ENCODE measurements at places on chromosomes 7 and 10.
A peak's percentile ranks its signal among the peaks of the same experiment; 100 is the strongest.

DNA sequence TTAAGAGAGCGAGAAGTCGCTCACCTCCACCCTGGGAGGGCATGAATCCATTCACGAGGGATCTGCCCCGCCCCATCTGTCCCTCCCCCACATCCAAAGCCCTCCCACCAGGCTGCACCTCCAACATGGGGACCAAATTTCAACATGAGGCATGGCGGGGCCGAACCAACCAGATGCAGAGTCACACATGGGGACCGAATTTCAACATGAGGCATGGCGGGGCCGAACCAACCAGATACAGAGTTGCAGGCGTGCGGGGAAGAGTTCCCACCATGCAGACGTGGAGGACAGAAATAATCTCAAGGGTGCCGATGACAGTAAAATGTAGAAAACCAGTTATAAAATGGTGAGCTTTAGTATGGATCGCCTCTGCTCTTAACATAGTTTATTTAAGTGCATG, 564.4 kb downstream of the DNAJB6 start:
- no peak for DNase-seq

- DNase-seq, result no peak
Measured at GRCh38 chr10:132467464-132468149, 70.0 kb upstream of the INPP5A start.

DNA sequence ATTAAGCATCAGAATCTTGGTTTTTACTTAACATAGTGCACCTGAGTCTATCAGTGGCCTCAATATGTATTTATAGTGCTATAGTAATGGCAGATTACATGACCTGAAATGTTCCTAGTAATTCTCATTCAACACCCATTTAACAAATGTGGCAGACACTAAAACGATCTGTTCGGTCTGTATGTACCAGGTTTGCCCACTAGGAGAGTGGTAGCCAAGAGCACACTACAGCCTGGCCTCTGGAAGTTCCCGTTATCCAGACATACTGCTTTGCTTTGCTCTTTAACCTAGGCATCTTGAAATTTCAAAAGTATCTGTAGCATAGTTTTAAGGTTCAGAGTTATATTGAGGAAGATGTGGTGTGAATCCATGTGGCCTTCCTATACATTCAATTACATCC, 395.7 kb upstream of the NRG3 start:
- no peak for DNase-seq

GRCh38 chr10:44818701-44819127, 92.4 kb upstream of the TMEM72 start:
- DNase-seq, result no peak

- no peak for DNase-seq
Measured at GRCh38 chr7:114405427-114405826, 9.2 kb upstream of the FOXP2 start.

GRCh38 chr10:118046395-118047156, at the start of gene RAB11FIP2:
Gene RAB11FIP2 (minus strand): TSS chr10:118046941. CDS start chr10:118046163, 778 bp downstream.
- peak; percentile 94 for DNase-seq

GRCh38 chr10:101512738-101513137, 75.3 kb downstream of the POLL start:
- no peak for DNase-seq

GRCh38 chr7:43491123-43491522, 91.8 kb upstream of the STK17A start:
- no peak for DNase-seq

GRCh38 chr10:88095778-88096431, 232.5 kb downstream of the PTEN start:
- DNase-seq, result no peak

DNA sequence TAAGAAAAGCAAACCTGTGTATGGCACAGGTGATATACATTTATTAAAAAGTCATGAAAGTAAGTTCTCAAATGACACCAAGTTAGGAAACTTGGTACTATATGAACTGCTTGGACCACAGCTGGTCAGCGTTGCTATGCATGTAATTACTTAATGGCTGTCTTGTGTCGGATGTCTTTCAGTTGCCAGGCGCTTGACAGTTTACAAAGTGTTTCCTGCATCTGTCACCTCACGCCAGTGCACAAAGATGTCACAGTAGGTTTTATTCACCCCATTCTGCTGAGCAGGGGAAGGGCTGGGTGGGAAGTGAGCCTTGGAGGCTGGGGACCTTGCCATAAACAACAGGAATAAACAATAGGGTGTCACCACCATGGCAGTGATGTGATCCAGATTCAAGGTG, 35.8 kb downstream of the ADAM12 start:
- DNase-seq, result no peak

DNA sequence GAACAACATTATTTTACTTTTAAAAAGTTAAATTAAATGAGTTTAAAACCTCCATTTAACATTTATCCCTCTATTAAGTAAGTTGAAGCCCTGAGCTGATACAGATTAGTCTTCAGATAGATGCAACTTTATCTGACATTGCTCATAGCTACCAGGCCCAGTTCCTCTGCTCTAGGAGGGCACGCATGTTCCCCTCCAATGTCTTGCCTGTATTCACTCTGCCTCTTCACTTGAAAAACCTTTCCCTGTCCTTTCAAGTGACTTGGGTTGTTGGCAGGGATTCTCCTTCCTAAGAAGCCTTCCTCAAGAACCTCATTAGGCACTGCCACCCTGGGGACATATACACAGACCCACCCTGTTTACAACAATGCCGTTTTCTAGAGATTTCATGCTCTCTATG, 270.4 kb downstream of the RELN start:
- DNase-seq, result no peak

DNA sequence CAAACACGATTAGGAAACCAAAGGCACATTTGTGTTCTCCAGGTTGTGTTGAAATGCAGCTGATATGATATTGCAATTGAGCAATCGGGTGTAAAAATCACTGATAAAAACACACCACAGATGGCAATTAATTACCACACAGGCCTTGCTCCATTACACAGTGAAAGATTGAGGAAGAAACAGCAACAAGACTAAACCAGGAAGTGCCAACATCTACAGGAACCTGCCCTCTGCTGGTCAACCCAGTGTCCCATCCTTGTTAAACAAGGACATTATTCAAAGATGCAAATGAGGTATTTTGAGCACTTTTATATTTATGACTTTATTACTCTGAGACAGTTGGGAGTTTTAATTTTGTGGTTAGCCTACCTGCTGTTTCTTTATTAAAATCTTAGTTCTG, 765.6 kb upstream of the GHITM start:
- no peak for DNase-seq

DNA sequence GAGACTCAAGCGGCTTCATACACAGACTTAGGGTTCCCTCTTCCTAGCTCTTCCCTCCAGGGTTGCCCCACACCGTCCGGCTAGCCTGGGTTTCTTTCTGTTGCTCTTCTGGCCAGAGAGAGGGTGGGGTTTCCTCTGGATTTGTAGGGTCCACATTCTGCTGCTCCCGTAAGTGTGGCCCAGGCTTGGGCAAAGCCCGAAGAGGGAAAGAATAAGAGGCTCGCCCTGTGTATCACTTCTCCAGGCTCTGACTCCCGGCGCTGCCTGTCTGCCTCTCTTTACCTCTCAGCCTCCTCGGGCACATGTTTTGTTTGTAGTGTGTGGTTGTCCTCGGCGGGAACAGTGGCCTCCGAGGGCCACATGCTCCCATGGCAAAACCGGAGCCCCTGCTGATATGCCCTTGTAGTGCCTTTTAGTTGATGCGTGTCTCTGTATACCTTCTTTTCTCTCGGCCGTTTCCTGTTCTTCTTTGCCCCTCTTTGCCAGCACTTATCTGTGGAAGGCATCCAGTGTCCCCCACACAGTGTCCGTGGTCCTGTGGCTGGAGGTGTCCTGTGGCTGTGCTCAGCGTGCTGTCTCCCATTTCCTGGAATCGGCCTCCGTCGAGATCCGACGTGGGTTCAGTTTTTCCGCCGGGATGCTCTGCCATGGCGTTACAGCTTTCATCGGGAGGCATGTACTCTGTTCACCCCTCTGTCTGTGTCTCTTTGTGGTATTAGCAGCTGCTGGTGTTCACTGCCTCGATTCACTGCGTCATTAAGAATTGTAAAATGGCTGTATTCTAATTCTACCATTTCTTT, 102.9 kb downstream of the INPP5A start:
- DNase-seq, result no peak

DNA sequence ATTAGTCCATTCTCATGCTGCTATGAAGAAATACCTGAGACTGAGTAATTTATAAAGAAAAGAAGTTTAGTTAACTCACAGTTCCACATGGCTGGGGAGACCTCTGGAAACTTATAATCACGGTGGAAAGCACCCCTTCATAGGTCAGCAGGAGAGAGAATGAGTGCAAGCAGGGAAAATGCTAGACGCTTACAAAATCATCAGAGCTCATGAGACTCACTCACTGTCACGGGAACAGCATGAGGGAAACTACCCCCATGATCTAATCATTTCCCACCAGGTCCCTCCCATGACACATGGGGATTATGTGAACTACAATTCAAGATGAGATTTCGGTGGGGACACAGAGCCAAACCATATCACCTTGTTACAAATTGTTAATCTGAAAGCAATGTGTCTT, 15.8 kb downstream of the TAS2R39 start:
- DNase-seq, result no peak

DNA sequence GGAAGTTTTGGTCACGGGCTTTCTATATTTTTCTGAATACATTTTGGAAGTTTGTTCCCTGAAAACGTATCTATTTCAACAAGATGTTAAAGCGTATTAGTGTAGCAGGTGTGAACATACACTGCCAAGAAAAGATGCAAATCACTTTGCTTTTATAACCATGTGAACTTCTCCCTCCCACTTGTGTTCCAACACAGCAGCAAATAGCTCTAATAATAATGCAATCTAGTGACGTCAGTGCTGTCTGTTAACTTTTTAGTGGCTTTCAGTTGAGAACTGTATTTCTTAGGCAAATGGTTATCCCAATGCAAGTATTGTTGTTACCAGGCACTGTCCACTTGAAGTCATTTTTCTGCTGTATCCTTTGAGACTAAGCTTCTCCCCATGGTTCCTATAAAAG, 188.4 kb upstream of the IGFBP3 start:
- DNase-seq, result no peak

DNA sequence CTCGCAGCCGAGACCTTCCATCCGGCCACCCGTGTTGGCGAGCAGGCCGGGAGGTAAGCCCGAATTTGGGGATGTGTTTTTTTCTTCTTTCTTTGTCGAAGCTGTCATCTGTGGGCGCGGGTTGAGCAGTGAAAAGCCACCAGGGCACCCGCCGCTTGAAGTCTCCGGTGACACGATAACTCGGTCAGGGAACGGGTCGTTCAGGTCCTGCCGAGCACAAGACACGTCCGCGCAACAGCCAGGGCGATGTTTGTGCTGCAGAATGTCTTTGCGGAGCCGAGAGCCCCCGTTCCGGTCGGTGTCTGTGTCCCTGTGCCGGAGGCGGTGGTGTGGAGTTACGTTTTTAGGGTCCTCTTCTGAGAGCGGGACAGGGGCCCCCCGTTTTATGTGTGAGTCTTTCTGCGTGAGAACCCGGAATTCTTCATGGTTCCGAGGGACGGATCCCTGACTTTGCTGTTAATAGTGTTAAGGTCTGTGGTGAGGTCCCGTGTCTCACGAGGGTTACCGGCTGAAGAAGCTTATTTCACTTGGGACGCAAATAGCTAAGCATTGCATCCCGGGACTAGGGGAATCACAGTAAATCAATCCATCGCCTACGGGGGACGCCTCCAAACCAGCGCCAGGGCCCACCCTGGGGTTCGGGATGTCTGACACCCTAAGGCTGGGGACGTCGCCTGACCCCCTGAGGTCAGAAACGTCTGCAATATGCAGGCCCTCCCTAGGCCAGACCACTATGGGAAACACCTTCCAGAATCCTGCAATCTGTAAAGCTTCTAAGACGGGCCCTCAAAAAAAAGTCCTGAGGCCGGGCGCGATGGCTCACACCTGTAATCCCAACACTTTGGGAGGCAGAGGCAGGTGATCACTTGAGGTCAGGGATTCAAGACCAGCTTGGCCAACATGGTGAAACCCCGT, 99.5 kb downstream of the ELFN1 start:
- DNase-seq, result no peak

DNA sequence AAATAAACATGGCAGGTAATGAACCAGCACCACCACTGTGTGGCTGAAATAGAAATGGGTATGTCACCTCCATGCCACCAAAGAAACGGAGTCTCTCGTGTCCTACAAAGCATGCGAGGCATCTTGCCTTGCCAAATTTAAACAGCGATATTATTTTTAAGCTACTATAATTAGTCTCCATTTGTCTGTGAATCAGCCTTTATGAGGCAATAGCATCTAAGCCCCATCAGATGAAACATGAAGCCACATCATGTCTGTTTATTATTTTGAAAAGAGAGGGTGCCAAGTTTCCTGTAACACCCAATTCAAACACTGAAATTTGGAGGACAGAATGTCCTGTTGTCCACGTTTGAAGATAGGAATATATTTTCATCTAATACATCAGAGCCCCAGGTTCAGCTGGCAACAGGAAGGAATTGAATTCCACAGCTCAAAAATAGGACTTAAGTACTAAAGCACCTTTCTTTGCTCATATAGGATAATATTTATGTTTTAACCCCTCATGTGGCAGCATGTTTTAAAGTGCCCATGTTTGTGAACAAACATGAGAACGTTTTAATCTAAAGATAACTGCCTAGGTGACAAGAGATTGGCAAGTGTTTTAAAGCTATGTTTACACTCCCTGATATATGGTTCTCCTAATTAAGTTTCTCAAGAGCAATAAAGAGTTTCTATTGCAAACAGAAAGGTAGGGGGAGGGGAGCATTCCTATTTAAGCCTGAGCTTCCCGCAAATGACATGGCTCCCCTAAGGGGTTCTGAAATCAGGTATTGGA, 86.8 kb downstream of the SORBS1 start:
- DNase-seq, result no peak

DNA sequence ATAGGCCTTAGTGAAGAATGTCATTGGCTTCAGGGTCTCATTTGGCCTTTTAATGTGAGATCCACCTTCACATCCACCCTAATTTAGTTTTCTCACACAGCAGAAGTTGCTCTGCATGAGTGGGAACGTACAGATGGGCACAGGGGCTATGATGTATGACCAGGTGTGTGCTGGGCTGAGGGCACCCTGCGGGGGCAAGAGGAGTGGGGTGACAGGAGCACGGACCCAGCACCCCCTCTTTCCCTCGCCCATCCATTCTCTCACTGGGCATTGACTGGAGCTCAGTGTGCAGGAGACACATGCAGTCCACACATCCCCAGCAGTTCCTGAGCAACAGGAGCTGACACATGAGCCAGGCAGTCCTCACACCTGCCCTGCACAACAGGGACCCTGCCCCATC, 95.1 kb upstream of the PPP2R2D start:
- no peak for DNase-seq

DNA sequence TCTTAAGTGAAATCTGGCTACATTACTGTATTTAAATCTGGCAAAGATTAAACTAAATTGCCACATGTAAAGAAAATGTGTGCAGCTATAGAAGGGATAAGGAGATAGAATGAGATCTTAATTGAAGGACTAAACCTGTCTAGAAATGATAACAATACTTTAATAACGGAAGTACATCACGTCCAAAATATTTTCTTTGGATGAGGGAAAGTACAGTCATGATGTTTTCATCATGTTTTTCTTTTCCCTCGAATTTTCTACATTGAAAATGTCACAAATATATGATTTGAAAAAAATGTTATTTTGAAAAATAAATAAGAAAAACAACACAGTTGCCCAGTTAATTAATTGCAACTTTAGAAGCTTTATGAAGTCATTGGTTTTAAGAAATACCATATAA, 143.9 kb downstream of the ETV1 start:
- no peak for DNase-seq

GRCh38 chr7:54596747-54597146, 54.6 kb downstream of the VSTM2A start:
- no peak for DNase-seq

- DNase-seq, result no peak
Measured at GRCh38 chr7:71311576-71311975, 179.6 kb downstream of the GALNT17 start.

- no peak for DNase-seq
Measured at GRCh38 chr10:24415455-24416125, 206.7 kb downstream of the KIAA1217 start.

Measured in CD4-positive, alpha-beta T cell treated with Interleukin-12 subunit alpha and Interleukin-12 subunit beta, for 1 hour (primary cell).